T-helper 1 cell (primary cell): ENCODE measurements at places on chromosomes 3 and 15.

- DNase-seq = no peak
Measured at GRCh38 chr15:29699791-29700190, 122.5 kb downstream of the TJP1 start.

GRCh38 chr15:62625429-62626033 lies 417.0 kb upstream of the TPM1 start:
- DNase-seq = no peak

DNA sequence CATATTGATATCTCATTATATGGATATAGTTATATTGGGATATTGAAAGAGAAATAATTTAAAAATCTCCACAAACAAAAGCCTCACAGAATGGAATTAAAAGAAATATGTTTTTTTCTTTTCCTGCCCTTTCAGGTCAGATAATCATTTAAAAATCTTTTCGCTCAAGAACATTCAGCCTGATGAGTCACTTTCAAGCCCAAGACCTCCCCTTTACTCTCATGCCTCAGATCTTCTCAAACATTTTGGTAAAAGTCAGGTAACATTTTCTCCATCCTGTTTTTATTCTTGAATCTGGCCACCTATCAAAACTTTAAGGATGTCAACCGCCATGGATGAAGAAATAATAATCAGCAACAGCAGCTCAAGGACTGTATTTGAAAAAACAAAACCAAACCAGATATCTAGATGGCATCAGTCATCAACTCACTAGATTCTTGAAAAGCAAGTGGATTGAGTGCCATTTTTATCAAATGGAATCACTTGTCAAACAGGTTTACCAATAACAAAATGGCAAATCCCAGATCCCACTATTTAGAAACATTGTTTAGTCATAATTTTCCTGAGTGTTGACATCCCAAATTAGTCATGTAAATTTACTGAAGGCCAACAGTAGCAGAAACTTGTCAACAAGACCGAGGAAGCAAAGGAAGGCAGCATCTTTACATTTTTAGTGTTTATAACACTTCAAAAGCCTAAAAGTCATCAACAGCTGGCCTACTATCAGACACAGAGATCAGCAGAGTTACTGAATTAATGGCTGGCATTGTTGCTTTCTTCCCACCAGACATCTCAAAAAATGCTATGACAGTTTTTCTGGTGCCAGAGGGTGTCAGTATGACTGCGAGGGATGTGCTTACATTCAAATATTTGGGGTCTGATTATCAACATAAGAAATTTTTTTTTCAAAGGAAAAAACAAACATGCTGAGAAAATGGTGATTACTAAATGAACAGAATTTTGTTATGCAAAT lies 444.7 kb downstream of the MAGI1 start:
- DNase-seq = no peak

GRCh38 chr15:91970142-91970541 lies 116.6 kb downstream of the SLCO3A1 start:
- DNase-seq = no peak

GRCh38 chr3:53740956-53741355 lies 105.3 kb downstream of the CHDH start:
- DNase-seq = no peak

GRCh38 chr3:113218681-113219045 lies 7.3 kb downstream of the BOC start:
- DNase-seq = no peak

DNA sequence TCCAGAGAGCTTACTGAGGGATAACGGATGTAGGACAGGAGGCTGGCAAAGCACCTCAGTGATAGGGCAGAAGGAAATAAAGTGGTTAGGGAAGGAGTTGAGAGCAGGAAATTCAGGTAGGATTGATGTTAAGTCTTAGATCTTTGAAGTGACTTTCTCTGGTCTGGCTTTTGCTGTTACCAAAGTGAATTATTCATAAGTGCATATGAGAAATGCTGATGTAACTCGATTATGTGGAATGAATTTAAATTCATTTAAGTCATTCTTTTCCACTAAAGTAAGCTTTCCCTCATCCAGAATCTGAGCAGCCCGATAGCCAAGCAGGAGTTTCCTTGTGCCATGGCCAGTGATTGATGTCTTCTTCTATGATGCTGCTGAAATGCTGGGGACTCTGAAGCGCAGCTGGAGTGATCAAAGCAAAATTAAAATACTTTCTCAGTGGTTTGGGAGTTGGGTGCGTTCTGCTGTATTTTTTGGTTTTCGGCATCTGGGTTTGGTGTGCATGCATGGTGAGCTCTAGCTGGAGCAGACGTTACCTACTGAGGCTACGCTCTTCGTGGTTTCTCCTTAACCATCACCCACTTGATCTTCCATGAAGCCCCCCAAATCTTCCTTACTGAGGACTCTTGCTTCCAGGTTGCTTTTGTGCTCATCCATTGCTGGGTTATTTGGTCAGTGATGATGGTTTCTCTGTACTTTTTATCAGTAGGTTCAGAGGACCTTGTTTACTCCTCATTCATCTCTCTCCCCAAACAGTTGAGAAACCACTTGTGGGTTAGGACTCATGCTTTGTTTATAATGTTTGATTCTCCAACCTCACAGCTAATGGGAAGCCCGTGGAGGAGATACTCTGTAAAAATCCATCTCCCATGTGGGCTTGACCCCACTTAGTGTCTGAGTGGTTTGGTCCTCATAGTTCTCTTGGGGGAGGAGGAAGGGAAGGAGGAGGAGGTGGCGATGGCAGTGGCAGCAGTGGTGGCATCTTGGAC lies 72.5 kb downstream of the IGF1R start:
- DNase-seq = no peak

GRCh38 chr3:105880681-105881290 lies 12.0 kb upstream of the CBLB start:
- DNase-seq = no peak

- no peak for DNase-seq
Measured at GRCh38 chr3:140187028-140187427, 252.0 kb downstream of the CLSTN2 start.
